ENCODE measurements at places on chromosomes 2 and 18.

- no peak for DNase-seq
Measured at GRCh38 chr2:189178726-189179569, 613 bp downstream of the COL5A2 start.

DNA sequence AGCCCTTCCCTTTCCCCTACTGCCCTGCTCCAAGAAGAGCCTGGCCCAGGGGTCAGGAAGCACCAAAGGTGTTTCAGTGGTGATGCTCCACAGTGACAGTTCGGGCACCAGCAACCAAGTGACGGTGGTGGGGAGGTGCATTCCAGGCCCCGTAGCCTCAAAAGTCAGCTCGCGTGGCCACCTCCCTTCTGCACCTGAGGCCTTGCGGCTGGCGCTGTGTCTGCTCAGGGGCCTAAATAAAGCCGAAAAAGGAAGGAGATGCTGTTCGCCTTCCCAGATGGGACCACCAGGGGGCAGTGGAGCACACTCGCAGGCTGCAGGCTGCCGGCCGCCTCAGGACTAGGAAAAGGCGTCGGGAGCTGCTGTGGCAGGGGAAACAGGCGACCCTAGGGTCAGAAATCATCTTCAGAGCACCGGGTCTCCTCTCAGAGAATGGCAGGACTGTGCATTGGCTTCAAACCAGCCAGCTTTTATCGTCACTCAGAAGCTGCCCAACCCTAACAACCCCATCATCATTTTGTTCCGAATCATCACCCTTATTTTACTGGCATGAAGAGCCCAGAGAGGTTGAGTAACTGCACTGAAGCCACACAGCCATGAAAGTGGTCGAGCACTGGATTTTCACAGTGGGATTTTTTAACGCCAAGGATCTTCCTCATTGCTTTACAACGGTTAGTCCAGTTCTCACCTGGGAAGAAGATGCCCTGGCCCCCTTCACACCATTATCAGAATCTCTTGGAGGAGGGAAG, 213.0 kb upstream of the CELF4 start:
- peak; percentile 90 for DNase-seq

DNA sequence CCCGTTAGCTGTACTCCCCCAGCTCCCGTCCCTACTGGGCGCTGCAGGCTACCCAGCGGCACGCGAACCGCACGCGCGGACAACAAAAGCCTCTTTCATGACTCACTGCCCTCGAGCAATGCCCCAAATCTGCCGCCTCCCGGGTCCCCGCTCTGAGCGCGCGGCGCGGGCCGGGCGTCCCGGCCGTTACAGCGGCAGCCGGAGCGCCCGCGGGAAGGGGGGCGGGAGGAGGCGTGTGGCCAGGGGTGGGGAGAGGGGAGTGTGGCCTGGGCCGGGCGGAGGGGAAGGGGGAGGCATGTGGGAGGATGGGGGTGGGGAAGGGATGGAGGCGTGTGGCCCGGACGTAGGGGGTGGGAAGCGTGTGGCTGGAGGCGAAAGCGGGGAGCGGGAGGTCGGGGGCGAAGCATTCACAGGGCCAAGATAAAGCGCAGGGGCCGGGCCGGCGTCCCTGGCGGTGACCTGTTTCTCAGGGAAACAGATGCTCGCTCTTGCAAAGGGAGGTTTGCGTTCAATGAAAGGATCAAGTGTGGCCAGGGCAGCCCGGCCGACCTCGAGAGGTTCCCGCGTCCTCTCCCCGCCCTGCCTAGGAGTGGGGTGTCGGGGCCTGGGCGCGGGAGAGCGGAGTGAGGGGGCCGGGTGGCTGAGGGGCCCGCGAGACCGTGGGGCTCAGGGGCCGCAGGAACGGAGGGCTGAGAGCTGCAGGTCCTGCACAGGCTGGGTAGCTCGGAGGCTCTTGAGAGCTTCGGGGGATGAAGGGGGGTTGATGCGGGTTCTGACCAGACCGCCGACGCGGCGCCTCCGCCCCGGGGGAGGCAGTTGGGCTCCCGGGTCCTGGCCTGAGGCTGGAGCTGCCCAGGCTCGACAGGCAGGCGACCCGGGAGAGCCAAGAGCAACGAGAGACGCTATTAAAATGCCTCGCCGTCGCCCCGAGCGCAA, 3.5 kb upstream of the NEUROD1 start:
- peak; percentile 71 for DNase-seq

- no peak for DNase-seq
Measured at GRCh38 chr18:24499814-24500213, 39.4 kb downstream of the HRH4 start.

DNA sequence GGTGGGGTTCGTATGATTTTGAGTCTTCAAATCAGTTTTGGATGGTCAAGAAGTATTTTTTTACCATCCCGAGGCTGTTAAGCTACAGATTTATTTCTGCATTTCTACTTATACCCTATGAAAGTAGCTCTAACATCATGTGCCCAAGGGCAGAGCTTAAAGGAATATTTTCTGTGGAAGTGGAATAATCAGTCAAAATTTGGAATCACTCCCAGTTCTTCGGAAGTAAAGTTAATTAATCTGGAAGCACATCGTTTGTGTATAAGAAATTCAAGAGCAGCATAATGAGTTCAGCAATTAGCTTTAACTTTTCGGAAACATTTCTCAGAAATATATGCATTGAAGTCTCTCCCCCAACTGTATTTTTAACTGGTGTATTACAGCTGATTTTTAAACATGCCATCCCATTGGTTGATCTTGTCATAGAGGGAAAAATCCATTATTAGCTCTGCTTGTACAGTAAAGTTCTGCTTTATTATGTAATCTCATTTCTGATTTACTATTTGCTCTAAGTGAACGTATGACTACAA, 510.1 kb downstream of the DCC start:
- DNase-seq = no peak

- no peak for DNase-seq
Measured at GRCh38 chr2:189613650-189614420, 33.2 kb upstream of the SLC40A1 start.

GRCh38 chr2:212842544-212843185, 304.1 kb upstream of the ERBB4 start:
- DNase-seq = no peak

DNA sequence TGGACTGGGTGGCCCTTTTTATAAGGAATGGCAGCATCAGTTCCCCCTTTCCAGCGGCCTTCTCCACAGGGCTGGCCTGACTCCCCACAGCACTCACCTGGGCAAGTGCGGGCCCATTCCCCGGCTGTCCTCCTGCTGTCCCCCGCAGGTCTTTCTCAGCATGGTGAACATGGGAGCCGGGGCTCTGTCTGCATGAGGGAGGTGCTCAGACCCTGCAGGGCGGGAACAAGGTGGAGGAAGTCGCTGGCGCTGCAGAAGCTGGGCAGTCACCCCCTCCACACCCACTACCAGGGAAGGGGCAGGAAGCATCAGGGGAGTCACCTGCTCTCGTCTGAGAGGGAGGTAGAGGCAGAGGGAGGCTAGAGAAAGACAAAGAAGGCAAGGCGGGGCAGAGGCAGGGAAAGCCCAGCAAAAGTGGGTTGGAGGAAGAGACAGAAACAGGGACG, 12.2 kb downstream of the HES6 start:
- no peak for DNase-seq

DNA sequence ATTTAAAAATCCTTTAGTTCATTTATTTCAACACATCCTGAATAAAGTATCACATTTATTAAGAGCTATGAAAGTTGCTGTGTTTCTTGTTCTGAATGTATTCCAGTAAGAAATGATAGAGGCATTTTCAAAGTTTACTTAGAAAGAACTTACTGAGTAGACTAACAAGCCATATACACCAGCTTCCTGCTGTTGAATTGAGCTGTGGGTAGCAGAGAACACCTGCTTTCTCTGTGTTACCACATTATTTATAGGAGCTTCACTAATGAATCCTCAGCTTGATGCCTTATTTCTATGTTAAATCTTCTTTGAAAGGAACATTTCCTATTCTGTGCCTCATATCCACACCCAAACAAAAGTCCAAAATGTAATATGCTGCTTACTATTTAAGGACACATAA, 115.4 kb downstream of the CCDC141 start:
- no peak for DNase-seq

- DNase-seq = no peak
Measured at GRCh38 chr2:219621935-219622334, 5.5 kb upstream of the SLC4A3 start.

GRCh38 chr2:143856978-143857377, 662.9 kb downstream of the ZEB2 start:
- no peak for DNase-seq

GRCh38 chr2:138390316-138390945, 111.1 kb upstream of the SPOPL start:
- DNase-seq = no peak

DNA sequence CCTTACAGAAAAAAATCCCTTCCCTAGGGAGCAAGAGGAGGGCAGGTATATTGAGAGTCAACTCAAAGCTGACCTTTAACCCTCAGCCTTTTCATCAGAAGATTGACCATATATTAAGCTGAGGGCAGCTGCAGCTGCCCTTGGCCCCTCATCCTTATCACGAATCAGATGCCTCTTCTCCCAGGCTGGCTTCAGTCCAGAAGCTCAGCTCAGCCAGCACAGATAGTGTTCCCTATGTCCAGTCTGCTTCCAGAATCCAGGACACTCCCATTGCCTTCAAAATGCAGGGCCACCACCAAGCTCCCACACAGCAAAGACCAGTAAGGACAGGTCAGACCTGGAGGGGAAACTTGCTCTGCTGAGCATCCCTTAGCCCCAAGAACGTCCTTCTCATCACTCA, 146.1 kb downstream of the BCL11A start:
- no peak for DNase-seq

GRCh38 chr2:164937864-164938401, 17.4 kb downstream of the SLC38A11 start:
- no peak for DNase-seq

DNA sequence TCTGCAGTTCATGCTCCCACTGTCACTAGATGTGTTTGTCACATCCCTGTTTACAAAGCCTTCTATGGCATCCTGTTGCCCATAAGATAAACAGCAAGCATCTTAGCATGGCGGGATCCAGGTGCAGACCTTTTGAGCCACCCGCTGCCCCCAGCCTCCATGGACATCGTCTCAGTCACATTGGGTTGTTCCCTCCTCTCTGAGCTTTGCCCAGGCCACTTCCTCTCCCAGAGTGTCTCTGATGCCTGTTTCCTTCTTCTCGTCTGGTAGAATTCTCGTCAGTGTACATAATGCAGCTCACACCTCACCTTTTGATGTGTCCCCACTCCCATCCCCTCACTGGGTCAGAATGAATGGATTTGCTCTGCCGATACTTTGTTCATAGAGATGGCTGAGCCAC, 239.0 kb upstream of the APCDD1 start:
- DNase-seq = no peak

DNA sequence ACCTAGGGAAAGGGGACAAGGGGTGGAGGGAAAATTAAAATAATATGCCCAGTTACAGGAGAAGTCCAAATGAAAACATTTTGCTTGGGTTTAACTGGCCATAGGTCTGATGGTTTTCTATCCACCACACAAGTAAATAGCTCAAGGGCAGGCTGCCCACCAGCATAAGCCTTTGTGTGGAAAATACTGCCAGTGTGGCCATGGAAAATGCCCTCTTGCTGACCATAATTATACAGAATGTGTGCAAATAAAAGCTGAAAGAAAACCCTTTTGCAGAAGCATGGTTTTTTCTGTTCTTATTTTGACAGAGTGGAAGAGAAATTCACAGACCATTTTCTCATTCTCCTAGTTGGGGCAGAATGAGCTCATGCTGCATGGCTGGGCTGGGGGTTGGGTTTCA, 111.3 kb upstream of the SIX2 start:
- no peak for DNase-seq

GRCh38 chr2:64779117-64779690, 125.5 kb upstream of the SERTAD2 start:
- DNase-seq = no peak

- no peak for DNase-seq
Measured at GRCh38 chr2:139034064-139034463, 253.9 kb upstream of the NXPH2 start.

- DNase-seq = no peak
Measured at GRCh38 chr18:3380384-3380961, 69.5 kb upstream of the TGIF1 start.

- no peak for DNase-seq
Measured at GRCh38 chr2:201260302-201260800, at the start of gene CASP8. CASP8 (plus strand) TSS chr2:201260536; CDS start chr2:201266487, 5,951 bp downstream.

GRCh38 chr2:162197069-162197825, 45.2 kb upstream of the GCG start:
- no peak for DNase-seq

DNA sequence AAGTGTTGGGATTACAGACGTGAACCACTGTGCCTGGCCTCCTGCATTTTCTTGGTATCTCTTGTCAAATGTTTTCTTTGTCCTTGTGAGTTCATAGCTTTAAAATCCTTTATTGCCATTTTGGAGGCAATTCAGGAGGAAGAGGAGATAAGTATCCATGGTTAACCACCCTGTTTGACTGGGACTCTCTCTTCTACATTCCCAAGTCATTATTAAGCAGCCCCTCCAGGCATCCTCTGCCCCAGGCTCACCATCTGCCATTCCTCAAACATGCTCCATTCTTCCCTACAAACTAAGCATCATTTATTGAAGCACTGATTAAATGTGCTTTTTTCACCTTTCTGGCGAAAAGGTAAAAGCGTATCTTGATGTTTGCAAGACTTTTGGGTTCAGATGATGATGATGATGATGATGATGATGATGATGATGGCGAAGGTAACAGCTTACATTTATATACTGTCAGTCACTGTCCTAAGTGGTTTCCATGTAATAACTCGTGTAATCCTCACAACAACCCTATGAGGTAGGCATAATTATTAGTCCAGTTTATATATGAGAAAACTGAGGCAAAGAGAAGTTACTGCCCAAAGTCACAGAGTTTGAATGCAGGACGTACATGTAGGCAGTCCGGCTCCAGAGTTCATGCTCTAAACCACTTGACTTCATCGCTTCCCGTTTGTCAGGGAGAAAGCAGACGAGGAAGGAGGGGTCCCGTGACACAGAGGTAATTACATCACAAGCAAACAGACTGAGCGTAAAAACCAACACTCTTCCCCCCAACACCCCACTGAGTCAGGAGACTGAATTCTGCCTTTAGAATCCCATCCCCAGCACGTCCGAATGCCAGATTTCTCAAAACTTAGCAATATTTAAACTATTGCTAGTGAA, 69.7 kb upstream of the ACKR3 start:
- DNase-seq = no peak

GRCh38 chr18:75879196-75879595, 451.7 kb upstream of the SMIM21 start:
- DNase-seq = no peak

DNA sequence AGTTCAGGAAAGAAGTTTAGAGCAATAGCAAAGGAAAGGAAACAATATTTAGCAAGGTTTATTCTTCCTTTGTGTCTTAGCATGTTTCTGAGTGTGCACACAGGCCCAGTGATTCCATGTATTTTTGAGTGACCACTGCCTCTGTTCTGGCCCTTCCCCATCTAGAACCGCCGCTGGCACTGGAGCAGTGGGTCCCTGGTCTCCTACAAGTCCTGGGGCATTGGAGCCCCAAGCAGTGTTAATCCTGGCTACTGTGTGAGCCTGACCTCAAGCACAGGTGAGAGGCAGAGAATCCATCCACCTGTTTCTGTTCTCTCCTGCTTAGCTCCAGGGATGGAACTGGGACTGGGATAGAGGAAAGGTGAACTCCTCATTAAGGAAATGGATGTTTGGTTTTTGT, 2.4 kb downstream of the REG1A start:
- DNase-seq = no peak

Measured in H9 (cell line).